ENCODE measurements at places on chromosomes 4 and X.

DNA sequence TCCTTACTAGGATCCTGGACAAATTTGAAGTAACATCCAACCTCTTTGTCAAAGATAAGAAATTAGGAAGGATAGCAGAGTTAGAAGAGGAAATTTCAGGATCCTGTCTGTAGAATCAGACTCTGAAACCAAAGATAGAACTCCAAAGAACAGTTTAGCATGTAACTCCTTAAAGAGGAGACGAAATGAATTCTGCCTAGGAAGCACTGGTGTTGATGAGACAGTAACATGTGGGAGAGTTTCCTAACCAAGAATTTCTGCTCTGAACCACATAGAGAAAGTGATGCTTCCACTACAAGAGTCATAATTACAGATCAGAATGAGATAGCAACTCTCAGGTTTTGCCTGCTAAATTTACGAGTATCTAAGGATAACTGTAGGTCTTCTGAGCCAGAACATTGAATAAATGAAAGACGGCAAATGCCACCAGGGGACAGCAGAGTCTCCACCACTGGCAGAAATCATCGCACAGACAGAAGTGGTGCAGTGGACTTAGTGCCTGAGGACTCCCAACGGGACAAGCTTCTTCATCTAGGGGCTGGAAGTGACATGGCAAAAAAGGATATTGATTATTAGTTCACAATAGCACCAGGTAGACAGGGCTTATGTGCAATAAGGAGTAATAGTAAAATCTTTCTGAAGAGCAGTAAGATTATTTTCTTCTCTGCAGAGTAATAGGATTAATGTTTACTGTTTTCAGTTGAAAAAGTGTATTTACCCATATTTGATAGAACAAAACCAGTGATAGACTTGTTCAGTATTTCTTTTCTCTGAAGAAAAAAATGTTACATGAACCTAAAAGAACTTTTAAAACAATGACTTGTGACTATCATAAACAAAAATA is 6.7 kb upstream of the PPID start:
- no peak for DNase-seq

DNA sequence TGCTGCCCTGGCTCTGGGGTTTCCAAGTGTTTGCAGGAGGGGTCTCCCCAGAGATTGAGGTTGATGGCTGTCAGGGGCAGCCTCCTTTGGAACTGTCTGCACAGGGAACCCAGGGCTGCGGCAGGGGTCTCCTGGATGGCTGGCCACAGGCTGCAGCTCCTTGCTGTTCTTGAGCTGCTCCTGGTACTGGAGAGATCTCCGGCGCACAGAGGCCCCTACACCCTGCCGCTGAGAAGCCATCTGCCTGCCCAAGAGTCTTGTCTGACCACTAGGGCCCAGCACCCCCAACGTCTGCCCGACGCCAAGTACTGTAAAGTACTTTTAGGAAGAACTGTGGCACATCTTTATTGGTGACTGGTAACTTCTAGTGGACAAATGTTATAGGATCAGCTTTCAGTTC is 13.5 kb downstream of the STIM2 start:
- DNase-seq, result no peak

- DNase-seq, result no peak
These were observed 249.1 kb downstream of the GBA3 start for GRCh38 chr4:22941688-22942375.

DNA sequence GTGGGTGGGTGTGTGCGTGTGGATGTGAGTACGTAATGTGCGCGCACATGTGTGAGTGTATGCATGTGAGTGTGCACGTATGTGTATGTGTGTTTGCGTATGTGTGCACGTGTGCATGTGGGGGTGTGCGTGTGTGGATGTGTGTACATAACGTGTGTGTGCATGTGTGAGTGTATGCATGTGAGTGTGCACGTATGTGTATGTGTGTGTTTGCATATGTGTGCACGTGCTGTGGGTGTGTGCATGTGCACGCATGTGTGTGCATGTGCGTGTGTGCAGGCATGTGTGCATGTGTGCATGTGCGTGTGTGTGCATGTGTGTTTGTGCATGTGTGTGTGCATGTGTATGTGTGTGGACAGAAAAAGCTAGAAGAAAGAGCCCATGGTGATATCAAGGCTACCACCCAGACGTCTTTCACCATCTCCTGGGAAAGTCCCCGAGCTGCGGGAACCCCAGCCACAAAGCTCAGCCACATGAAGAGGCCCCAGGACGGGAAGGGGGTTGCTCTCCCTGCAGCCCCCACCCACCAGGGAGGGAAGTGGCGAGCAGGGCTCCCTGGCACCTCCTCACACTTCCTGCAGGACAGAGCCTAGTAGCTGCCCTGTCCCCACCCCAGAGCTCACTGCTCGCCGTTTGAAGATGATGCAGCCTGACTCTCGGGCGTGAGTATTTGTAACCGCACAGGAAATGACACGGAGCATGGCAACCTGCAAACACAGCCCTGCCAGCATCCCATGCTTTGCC is 108.3 kb downstream of the DCTD start:
- peak; percentile 25 for DNase-seq

DNA sequence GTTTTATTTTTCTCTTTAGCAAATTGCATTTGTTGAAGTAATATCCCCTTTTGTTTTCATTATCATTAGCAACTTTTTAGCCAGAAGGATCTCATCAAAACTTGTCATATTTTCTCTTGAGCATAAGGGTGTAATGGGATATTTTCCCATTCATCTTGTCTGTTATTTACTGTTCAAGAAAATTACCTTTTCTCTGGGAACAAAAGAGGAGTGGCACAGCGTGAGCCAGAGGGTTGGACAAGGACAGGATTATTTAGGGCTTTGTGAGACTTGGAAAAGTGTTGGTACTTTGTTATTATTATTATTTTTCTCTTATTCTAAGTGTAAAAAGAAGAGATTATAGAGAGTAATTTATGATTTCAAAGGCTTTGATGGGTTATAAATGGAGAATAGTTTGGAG is 135.9 kb downstream of the PRKX start:
- DNase-seq, result no peak

DNA sequence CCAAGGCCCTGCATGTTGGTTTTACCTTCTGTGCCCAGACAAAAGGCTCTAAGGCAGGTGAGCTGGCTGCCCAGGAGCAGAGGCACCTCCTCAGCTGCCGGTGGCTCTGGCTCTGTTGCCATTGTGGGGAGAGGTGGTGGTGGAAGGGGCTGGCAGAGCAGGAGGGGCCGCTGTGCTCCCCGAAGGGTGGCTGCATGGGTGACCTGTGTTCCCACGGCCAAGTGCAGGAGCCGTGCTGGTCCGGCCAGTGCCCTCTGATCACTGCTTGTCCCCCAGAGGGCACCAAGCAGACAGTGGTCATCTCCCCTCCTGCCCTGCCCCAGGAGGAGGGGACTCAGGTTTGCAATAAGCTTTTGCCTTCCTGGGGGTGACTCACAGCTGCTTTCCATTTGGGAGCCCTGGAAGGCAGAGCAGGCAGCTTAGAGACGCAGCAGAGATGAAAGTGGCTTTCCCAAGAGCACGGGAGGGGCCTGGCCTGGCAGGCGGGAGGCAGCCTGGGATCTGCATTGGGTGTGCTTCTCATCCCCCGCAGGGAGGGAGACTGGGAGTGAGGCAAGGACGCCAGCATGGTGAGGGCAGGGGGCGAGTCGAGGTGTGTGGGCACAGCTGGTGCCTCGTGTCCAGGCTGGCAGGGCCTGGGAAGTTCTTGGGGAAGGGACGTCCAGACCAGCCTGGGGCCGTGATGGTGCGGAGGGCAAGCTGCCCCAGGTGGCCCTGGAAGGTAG is 28.7 kb downstream of the DOK7 start:
- DNase-seq, result no peak

GRCh38 chr4:78742300-78742699 is 33.9 kb upstream of the BMP2K start:
- no peak for DNase-seq
